ENCODE measurements at places on chromosomes 3 and 15.

DNA sequence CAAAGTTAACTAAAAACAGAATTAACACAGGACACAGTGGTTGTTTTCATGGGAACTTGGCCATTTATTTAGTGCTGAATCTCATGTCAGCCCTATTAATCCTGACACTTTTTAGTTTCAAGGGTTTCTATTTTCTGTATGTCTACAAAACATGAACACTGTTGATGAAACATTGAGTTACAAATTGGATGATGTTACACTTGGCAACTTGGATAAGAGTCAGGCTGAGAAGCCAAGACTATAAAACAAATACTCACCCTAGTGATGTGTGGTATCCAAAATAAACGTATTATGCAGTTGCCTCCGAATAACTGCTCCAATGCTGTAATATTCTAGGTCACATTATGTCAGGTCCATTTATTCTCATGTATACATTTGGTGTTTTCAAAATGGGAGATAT, 349.6 kb downstream of the ZIC1 start:
- no peak for DNase-seq

DNA sequence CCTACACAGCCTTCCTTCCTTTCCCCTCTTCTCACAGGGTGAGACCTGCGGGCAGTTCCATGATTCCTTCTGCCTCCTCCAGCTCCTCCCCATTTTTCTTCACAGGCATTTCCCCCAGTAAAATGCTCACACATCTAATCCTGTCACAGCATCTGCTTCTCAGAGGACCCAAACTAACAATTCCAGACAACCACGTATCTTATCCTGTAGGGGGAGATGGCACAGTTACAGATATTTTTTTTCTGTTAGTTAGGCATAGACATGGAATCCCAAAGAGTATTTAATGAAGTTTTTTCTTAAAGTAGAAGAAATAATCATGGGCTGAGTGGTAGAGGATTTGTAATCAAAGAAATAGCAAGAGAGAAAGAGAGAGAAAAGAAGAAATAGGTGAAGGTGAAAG, 373.1 kb upstream of the ADAMTS9 start:
- DNase-seq, result no peak

DNA sequence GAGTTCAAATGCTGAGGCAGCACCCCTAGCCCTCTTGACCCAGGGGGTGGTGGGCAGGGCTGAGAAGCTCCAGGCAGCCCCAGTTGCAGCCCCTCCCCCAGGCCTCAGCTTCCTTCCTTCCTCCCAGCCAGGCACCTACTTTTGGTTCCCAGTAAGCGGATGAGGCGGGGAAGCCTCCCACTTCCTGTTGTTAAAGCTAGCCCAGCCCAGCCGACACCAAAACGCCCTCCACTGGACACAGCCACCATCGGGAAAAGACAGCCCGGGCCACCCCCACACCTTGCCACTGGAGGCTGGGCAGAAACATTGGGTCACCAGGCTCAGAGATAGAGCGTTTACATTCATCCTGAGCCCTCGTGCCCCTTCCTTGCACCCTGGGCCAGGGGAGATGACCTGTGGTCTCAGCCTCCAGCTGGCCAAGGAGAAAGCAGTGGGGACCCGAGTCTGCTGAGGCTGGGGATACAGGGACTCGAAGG, 3.5 kb downstream of the DUSP7 start:
- DNase-seq, result no peak

DNA sequence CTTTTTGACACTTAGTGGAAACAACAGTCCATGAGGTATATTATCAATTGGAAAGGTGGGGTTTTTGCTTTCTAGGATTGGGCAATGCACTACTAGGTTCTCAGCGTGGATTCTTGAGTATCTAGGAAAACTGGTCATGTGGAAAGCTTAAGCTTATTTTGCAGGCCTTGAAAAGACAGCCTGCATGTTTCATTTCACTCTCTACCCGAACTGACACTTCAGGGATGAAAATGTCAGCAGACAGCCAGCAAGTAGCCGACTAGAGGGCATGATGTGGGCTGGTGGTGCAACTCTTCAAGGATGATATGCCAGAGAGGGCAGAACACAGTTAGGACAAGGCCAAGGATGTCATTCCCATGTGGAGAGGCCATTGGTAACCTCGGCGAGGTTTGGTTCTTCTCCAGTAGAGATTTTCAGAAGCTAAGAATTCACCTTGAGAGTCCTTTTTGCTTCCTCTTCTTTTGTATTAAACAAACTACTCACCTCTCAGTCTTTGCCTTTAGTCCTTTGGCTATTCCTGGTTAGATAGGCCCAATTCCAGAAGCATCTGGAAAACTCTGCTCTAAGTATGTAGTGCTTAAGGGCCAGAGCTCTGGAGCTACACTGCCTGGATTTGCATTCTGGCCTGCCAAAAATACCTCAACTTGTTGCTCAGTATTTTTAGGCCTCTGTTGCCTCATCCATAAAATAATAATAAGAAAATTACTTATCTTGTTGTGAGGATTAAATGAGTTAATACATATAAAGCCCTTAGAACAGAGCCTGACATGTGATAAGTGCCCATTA, 17.9 kb downstream of the LPP start:
- no peak for DNase-seq

- DNase-seq, result no peak
Observed at GRCh38 chr3:52146811-52147210, 7.4 kb downstream of the POC1A start.

DNA sequence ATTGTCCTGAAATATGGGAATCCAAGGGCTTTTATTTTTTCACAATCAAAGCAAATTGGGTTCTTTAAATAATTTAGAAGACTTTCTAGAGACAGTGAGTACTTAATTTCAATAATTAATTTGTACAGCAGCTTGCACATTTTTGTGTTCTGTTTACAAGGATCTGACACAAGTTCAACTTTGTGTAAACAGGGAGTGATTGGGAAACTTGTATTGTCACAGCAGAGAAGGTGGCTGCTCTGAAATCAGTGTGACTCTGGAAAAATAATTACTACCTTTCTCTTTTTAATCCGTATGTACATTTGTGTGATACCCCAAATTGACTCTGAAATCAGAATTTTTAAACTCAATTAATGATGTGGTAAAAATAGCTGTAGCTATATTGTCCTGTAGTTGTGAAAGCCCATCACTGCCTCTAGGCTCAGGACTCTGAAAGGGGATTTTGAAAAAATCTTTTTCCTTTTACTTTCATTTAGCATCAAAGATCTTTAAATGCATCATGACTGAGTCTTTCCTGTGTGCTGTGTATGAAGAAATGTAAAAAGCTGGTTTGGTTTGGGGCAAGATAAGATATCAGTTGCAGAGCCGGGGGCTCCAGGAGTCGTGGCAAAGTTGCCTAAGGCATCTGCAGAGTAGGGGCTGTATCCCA, 45.1 kb downstream of the MFSD1 start:
- DNase-seq, result no peak

DNA sequence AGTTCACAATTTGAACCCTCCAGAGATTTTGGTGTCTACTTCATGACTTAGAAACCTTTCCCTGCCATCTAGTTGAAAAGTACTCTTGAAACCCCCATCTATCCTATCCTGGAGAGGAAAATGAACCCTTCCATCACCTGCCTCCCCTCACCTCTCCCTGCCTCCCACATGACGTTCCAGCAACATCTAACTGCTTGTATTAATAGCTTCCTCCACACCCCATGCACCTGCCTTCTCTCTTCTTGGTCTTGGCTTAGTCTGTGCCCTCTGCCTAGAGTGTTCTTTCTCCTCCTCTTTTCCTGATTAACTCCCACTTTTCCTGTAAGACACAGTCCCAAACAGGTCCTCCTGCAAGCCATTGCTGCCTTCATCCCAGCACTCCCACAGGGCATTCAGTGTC, 107.8 kb downstream of the LIPC start:
- no peak for DNase-seq

DNA sequence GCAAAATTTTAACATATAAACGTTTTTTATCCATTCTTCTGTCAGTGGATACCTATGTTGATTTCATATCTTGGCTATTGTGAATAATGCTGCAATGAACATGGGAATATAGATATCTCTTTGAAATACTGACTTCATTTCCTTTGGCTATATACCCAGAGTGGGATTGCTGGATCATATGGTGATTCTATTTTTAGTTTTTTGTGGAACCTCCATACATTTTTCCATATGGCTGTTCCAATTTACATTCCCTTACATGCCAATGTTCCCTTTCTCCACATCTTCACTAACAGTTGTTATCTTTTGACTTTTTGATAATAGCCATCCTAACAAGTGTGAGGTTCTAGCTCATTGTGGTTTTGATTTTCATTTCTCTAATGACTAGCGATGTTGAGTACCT, 344.6 kb downstream of the EPHA3 start:
- no peak for DNase-seq

DNA sequence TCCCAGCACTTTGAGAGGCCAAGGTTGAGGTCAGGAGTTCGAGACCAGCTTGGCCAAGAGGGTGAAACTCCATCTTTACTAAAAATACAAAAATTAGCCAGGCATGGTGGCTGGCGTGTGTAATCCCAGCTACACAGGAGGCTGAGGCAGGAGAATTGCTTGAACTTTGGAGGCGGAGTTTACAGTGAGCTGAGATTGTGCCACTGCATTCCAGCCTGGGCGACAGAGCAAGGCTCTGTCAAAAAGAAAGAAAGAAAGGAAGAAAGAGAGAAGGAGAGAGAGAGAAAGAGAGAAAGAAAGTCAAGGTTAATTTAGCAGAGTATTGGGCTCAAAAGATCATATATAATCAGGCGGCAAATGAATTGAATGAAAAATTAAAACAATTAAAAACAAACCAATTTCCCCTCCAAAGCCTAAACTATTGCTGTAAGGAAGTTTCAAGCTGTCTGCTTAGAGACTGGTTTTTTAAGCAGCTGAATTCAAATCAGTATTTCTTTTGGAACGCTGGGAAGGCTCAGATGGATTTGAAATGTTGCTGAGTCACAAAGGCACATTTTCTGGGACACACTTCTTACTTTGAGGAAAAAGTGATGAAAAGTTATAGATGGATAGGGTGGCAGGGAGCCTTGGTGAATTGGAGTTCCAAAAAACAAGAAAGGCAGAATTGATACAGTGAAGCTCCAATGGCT, 81.3 kb upstream of the BHLHE40 start:
- no peak for DNase-seq

DNA sequence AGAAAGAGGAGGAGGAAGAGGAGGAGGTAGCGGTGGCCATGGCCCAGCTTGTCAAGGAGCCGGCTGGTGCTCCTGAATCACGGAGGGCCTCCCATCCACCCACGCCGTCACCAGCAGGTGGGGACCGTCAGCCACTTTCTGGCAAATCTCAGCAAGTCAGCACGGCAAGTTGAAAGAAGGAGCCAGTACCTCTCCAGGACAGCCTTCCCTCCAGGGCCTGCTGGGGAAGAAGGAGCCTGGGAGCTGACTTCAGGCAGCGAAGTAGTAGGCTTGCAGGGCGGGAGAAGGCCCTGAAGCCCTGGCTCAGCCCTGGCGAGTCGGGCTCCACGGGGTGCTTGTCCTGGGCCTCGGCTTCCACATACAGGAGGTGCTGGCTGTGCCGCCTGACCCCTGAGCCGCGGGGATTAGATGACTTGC, 99.2 kb upstream of the TRPM1 start:
- DNase-seq, result no peak

- DNase-seq, result no peak
Observed at GRCh38 chr3:72334681-72335457, 513.4 kb downstream of the SHQ1 start.

GRCh38 chr15:60661080-60661645, 182.2 kb upstream of the ICE2 start:
- DNase-seq, result no peak

DNA sequence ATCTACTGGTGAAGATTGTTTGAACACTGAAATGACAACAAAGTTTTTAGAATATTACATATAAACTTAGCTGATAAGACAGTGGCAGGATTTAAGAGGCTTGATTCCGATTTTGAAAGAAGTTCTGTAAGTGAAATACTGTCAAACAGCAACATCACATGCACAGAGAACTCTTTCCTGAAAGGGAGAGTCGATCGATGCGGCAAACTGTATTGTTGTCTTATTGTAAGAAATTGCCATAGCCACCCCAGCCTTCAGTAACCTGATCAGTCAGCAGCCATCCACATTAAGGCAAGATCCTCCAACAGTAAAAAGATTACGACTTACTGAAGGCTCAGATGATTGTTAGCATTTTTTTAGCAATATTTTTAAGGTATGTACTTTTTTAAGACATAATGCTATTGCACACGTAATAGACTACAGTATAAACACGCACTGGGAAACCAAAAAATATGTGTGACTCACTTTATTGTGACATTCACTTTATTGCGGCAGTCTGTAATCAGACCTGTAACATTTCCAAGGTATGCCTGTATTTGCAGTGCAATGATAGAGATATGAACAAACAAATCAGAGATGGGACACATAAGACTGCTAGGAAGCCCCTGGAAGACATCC, 225.6 kb upstream of the UBE2E1 start:
- no peak for DNase-seq

DNA sequence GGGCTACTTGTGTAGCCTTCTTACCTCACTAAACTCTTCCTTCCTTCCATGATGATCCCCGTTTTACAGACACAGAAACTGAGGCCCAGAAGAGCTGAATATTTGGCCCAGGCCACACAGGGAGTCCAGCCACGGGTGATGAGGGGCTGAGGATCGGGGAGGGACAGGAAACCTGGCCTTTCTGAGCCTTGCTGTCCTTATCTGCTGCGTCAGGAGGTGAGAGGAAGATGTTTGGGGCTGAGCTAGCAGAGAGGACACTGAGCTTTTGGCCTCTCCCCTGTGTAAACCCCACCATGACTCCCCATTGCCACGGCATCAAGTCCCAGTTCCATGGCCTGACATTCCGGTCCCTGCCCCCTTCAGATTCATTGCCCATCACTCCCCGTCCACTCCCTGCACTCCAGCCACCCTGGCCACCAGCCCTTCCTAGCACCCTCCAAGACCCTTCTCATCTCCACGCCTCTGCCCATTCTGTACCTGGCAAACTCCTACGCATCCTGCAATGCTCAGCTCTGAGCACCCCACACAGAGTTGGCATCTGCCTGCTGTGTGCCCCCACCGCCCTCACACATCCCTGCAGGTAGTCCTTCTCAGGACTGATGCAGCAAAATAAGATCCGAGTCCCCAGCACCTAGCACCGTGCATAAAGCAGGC, 103.0 kb downstream of the FBLN2 start:
- no peak for DNase-seq

GRCh38 chr3:110646496-110646895, 425.1 kb upstream of the NECTIN3 start:
- no peak for DNase-seq

- no peak for DNase-seq
Observed at GRCh38 chr3:15536856-15537255, 15.3 kb upstream of the COLQ start.

GRCh38 chr15:89333959-89334509, 590 bp downstream of the POLG start:
- peak; percentile 70 for DNase-seq

- DNase-seq, result no peak
Observed at GRCh38 chr3:124277144-124277890, 285.4 kb upstream of the ROPN1 start.

GRCh38 chr15:96716075-96716474, 385.6 kb downstream of the NR2F2 start:
- no peak for DNase-seq

- no peak for DNase-seq
Observed at GRCh38 chr3:193560870-193561269, 6.2 kb upstream of the ATP13A4 start.

- no peak for DNase-seq
Observed at GRCh38 chr15:80822676-80823075, 43.5 kb downstream of the CEMIP start.

Measured in HEK293T (cell line).